ENCODE measurements at places on chromosomes 1 and 21. TPM values are rescaled to one million over a fixed set of nuclear protein-coding genes. Genes with fewer than 3 reads are reported as not detected.

DNA sequence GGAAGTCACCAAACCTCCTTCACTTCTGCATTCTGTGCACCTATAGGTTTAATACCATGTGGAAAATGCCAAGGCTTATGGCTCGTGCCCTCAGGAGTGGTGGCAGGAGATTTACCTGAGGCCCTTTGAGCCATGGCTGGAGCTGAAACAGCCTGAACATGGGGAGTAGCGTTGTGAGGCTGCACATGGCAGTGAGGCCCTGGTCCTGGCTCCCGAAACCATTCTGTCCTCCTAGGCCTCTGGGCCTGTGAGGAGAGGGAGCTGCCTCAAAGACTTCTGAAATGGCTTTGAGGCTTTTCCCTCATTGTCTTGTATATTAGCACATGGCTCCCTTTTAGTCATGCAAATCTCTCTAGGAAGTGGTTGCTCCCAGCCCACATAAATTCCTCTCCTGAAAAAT lies 20.6 kb downstream of the PTGFR start:
- no peak for DNase-seq

- DNase-seq: peak; percentile 58
Measured at GRCh38 chr21:46153247-46154154, 1.9 kb downstream of the FTCD start.

Gene PLEKHA6
- 165 TPM for total RNA-seq

DNA sequence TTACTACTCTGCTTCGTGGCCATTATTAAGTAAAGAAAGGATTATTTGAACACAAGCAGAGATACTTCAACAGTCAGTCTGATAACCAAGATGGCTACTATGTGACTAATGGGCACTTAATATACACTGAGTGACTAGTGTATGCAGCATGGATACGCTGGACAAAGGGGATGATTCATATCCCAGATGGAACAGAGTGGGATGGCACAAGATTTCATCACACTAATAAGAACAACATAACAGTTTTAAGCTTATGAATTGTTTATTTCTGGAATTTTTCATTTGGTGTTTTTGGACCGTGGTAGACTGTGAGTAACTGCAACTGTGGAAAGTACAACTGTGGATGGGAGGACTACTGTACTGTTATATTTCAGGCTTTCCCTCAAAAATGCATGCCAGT lies 9.4 kb downstream of the ZCCHC17 start:
- DNase-seq: no peak

Gene OR2AK2
- not detected for total RNA-seq

Gene GRHL3
- total RNA-seq: 0.64 TPM

DNA sequence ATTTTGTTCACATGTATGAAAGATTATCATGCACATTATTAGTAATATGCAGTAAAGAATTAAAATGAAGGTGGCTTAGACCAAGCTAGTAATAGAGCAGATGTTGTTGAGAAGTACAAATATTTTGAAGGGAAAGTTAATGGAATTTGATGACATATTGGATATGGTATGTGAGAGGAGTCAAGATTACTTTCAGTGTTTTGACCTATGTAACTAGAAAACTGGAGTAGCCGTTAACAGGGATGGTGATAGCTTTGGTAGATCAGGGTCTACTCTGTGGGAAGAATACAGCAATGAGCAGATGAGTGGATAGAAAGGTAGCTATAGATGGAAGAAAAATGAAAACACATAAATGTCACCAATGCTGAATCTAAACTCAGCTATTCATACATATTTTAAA lies 163.2 kb upstream of the LRRC7 start:
- DNase-seq: no peak

Gene UMODL1
- 0.37 TPM for total RNA-seq

GRCh38 chr1:235657269-235657668 lies 7.7 kb upstream of the GNG4 start:
- DNase-seq: no peak

DNA sequence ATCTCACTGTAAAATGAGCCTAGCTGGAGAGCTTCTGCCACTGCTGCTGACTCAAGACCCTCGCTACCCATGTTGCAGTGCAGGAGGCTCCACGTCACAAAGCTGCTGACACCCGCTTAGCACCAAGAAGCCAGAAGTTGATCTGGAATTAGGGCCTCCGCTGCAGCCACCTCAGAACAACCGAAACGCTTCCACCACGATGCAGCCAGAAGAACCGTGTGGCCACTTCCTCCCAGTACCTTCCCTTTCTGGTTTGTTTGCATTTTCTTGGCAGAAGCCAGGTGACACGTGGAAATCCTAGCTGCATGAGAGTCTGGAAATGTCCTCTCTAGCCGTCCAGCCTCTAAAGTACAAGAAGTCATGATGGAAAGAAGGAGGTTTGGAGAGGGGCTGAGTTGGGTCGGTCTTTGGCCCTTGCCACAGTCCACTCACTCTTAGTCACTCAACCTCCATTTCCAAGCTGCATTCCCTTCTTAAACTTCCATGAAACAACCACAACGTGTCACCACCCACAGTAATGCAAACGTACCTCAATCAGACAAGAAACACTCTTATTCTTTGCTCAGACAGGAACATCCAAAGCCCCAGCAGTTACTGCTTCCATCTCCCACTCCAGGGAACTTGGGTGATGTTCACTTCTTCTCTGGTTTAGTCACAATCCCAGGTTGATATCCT lies 10.0 kb upstream of the CDA start:
- DNase-seq: no peak

- no peak for DNase-seq
Measured at GRCh38 chr1:175317779-175318178, 125.2 kb upstream of the KIAA0040 start.

- DNase-seq: no peak
Measured at GRCh38 chr21:29958551-29958950, 18.8 kb upstream of the GRIK1 start.

Gene RNF186
- total RNA-seq: 43.0 TPM

GRCh38 chr1:220789532-220790147 lies 2.9 kb downstream of the MTARC1 start:
- DNase-seq: no peak

Gene AADACL3
- not detected for total RNA-seq

- DNase-seq: peak; percentile 44
Measured at GRCh38 chr1:8121261-8122159, 95.4 kb upstream of the ERRFI1 start.

GRCh38 chr1:75053207-75053606 lies 81.0 kb upstream of the LHX8 start:
- no peak for DNase-seq

Gene MAN1C1
- 2.7 TPM for total RNA-seq

DNA sequence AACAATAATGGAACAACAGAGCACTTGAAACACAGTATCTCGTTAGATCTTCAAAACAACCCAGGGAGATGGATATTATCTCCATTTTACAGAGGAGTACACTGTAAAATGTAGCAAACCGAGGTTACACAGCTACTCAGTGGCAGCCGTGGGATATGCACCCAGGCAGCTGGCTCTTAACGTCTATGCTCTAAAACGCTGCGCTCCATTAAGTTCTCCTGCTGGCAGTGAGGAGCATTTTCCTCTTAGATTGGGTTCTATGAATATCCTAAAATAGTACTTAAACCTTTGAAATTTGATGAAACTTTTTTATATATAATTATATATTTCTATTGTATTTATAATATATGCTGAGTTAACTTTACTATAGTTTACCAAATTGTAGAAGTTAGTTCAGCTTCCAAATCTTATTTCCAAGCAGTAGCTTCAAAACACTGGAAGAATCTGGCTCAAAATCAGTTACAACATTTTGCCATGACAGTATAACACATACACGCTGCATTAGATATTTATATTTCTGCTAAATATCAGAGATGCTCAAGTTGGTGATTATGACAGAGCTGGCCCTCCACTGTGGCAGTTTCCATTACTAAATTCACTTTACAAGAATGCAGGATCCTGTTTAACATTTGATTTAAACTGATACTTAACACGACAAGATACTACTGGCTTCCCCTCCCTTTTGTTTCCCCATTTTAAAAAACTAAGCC lies 49.5 kb downstream of the TGFBR3 start:
- no peak for DNase-seq

Gene SLC44A3
- total RNA-seq: 55.4 TPM

DNA sequence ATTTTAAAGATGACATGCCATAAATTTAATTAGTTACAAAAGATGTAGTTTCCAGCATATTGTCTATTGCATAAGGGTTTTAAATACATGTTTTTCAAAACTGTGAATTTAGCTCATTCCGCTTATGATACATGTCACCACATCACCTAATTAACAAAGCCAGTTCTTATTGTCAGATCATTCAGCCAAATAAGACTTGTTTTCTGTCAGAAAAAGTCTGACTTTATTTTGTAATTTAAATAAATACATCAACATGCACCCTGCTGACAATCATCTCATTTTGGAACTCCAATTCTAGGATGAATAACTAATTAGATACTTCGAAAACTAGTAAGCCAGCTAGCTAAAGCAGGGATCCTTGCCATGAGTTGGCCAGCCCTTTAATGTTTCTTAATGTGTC lies 110.9 kb upstream of the APP start:
- no peak for DNase-seq

Gene AQP10
- not detected for total RNA-seq

Gene C1orf226
- total RNA-seq: 26.9 TPM

Gene ANKRD34A
- 0.21 TPM for total RNA-seq

Gene DBT
- 15.5 TPM for total RNA-seq

GRCh38 chr21:39125752-39126485 lies 57.3 kb downstream of the PSMG1 start:
- peak; percentile 68 for DNase-seq

GRCh38 chr1:223179786-223180185 lies 36.7 kb upstream of the TLR5 start:
- no peak for DNase-seq

GRCh38 chr1:90513956-90514355 lies 203.1 kb downstream of the BARHL2 start:
- DNase-seq: no peak

Gene RASAL2
- 11.8 TPM for total RNA-seq

All from colonic mucosa (tissue), 4 donors.